ENCODE measurements at places on chromosomes 11 and 22.
A peak's percentile ranks its signal among the peaks of the same experiment; 100 is the strongest.

DNA sequence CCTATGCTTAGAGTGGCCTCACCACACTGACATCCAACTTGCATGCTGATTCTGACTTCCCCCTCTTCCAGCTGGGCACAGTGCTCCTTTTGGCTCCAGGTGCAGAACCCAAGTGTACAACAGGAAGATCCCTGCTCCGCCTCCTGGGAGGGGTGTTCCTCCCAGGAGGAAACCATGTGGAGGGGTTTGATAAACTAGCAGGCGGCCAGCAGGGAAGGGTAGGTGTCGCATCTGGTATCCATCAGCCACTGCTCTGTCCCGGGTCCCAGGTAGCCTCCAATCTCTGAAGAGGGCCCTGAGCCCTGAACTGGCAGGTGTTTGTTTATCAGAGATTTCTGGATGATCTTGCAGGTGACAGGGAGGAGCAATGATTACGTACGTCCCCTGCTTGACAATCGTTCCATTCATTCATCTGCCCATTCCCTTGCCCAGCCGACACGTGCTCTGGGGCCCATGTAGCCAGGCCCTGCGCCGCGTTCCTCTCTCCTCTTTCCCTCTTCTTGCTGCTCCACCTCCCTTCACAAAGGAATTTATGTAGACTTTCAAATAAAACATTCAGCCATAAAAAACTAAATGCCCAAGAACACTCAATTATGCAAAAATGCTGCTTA, 41.2 kb upstream of the MICAL2 start:
- no peak for DNase-seq

GRCh38 chr11:73997120-73997770, 11.6 kb downstream of the UCP3 start:
- no peak for DNase-seq

GRCh38 chr22:41132550-41132949, 40.2 kb downstream of the EP300 start:
- no peak for DNase-seq

- DNase-seq: no peak
Observed at GRCh38 chr22:46587061-46587460, 33.1 kb upstream of the GRAMD4 start.

DNA sequence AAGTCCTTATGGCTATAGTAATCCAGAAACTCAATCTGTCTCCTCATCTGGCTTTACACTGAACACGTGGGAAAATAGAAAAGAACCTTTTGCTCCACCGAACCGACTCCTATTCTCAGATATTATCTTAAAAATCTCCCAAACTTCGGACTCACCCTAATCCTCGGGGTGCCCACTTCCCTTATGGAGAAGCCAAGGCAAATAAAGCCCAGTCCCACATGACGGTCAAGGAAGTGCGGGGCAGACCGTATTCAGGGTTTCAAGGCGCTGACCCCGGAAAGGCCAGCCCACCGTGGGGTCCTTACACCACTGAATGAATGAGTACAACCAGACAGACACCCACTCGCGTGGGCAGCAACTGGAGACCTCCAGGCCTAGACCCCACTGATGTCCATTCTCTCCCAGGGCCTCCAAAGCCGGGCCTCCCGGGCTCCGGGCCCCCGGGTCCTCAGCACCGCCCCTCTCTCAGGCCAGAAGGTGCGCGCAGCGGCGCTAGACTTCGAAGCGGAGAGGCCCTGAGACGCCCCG, 489 bp downstream of the NUP98 start:
- no peak for DNase-seq

DNA sequence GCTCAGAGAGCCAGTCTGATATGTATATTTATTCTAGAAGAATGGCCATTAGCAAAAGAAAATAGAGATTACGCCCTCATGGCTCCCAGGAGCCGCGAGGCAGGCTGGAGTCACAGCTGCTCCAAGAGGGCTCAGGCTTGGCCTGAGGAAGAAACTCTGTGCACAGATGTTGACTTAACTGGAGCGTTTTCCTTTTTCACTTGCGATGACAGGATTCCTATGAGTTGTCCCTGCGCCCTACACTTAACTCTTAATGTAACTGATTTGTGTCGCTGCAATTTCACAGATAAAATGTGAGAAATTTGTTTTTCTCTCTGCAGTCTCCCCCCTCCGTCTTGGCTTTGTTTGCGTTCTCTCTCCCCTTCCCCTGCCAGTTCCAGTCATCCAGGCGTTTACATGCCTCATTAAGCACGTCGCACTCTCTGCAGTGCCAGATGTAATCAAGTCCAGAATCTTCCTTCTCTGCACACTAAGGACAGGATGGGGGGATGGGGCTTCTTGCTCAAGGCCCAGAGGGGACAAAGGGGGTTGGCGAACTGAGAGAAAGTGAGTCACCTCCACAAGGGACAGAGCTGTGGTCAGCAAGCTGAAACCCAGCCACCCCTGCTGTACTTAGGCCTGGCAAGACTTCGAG, 1060.1 kb downstream of the NTM start:
- DNase-seq: no peak

DNA sequence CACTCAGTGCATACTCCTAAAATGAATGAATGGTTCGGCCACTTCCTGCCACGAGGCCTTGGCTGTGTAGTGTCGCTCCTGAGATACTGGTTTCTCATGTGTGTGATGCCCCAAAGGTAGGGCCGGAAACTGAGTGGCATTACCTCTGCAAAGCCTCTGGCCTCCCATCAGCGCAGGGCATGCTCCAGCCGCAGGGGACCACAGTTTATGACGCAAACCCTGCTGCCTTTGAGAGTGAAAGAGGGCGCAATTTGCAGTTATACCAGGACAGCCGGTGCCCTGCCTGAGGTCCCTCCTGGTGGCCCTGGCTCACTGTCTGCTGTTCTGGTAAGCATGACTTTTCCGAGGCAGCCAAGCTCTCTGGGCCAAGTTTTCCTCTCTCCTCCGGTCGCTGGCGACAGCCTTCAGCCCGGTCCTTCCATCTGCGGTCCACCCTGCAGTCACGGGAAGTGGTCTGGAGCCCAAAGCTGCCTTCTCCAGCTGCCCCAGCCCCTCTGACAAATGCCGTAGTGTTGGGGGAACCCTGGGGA, 2.4 kb upstream of the FGF3 start:
- no peak for DNase-seq

DNA sequence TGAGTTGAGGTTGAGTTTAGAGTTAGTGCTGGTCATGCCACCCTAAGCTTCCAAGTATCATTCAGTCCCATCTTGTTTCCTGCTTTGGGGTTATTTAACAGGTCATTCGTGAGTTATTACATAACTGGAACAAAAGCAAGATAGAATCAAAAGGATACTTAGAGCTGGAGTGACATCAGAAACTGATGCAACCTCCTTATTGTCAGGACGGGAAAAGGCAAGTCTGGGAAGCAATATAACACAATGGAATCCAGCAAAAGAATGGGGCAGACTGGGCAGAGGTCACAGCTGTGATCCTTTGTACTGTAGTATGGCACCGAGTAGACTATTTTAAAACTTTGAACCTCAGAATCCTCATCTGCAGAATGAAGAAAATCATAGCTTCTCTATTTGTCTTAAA, 4.4 kb upstream of the PRSS23 start:
- no peak for DNase-seq

DNA sequence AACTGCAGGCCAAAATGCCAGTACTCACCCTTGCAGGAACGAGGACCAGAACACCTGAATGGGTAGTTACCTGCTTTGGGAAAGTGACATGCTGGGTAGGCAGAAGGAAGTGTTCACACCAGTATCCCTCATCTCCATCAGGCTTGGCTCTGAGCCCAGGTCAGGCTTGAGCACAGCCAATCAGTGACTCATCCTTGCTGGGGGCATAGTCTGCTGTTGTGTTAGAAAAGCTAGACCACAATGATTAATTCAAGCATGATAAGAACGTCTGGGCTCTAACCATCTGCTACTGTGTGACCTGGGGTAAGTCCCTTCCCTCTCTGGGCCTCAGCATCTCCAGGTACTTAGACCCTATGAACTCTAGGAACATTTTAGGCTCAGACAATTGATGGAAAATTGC, 450.4 kb downstream of the MIAT start:
- DNase-seq: no peak

GRCh38 chr11:111561791-111562325, 21.3 kb downstream of the LAYN start:
- no peak for DNase-seq

GRCh38 chr11:16216831-16217230, 139.5 kb downstream of the SOX6 start:
- no peak for DNase-seq

- DNase-seq: no peak
Observed at GRCh38 chr11:32081129-32081641, 9.7 kb upstream of the RCN1 start.

DNA sequence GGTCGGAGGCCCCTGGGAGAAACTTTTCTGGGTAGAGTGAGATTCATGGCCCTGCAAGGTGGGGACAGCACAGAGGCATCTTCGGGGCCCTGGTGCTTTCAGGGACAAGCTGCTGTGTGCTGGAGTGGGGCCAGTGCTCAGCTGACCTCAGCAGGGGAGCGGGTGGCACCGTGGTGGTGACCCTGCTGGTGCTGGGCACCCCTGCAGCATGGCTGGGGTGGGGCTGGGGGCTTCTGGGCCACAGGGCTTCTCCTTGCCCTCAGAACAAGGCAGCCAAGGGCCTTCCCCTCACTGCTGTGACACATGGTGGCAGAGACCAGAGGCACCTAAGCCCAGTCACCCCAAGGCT, 24.9 kb upstream of the GNB1L start:
- no peak for DNase-seq

DNA sequence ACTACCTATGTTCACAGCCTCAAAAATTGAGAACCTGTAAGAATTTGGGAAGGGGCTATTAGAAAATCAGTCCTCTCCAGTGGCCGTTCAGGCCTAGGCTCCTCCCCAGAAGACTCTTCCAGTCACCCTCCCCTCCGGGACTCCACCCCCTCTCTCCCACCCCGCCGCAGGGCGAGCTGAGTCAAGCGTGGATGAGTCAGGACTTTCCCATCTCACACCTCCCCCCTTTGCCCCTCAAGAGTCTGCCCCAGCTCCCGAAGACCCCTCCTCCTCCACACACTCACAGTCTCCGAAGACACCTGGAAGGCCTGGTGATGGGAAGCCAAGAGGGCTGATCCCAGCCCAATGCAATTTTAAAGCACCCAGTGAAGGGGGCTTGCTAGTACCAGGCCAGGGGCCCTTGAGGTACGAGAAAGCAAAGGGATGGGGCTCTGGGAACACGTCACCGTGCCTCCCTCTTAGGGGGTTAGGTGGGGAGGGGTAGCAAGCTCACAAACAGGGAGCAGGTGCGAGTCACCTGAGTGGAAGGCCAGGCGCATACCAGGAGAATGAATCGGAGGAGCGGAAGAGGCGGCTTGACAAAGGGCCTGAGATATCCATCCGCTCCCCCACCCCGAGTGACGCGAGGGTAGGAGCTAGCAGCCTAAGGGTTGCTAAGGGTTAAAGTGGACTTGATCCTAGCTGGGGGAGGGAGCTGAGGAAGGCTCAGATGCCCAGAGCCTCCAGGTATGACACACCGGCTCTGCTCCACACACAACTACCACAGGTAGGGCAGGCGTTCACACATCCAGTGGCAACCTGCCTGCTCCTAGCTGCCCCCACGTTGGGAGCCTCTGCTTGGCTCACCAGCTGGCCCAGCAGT, 13.6 kb downstream of the BCL9L start:
- DNase-seq: peak; percentile 65

GRCh38 chr11:134461621-134462020, 49.6 kb upstream of the B3GAT1 start:
- no peak for DNase-seq

GRCh38 chr11:105763594-105763993, 153.7 kb downstream of the GRIA4 start:
- no peak for DNase-seq

DNA sequence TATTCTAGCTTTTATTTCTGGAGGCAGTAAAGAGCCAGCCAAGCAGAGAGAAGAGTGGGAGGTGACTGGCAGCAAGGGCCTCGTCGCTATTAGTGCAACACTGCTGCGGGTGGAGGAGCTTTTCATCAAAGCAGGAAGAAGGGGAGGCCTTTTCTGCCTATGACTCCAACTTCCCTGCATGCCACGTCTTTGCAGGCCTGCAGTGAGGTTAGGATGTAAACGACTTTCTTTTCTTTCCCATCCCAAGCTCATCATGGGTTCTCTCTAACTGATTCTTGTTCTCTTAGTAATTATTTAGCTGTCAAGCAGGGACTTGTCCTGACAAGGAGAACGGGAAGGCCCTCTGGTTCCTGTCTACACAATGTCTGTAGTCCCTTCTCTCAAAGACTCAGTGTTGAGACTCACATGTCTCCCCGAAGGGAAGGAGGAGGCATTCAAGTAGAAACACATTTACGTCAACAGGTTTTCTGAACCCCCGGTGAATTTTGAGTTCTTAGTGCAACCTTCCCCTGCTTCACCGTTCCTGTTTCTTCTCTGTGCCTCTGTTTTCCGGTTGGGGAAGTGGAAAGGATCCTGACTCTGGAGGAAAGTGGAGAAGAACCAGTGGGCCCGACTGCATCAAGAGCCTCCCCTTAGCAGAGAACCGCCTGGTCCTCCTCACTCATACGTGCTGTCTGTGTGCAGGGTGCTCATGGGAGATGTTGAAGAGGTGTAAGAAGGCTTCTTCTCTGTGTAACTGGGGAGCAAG, 56.9 kb downstream of the PACS1 start:
- peak; percentile 12 for DNase-seq

DNA sequence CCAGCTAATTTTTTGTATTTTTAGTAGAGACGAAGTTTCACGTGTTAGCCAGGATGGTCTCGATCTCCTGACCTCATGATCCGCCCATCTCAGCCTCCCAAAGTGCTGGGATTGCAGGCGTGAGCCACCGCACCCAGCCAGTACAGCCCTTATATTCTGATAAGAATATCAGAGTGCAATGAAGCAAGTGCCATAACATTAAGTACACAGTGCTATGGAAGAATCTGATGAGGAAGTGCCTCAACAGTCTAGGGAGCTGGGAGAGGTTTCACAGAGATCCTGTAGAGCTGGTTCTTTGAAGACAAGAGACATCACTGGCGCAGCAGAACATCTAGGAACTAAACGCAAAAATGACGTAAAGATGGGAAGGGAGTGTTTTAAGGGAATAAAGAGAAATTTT, 2.1 kb downstream of the RTCB start:
- DNase-seq: no peak

DNA sequence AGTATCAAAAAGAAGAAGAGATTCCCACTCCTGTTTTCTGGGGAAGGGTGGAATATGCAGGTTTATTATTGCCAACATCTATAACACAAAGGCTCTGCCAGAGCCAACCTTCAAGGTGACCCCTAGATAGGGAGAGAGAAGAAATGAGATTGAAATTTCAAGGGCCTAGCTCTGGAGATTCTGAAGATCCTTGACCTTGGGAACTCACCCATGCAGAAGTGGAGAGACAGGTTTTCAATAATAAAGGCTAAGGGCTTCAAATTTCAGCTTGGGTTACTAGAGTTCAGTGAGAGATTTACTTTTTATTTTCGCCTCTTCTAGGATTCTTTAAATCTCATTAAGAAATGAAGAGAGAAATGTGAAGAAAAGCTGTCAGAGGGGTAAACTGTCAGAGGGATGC, 98.4 kb downstream of the CD44 start:
- DNase-seq: no peak

- DNase-seq: no peak
Observed at GRCh38 chr11:95419915-95420314, 188.9 kb upstream of the SESN3 start.

GRCh38 chr11:67389477-67389876, 2.3 kb upstream of the RAD9A start:
- no peak for DNase-seq

GRCh38 chr11:2164861-2165555, 4.0 kb upstream of the INS start:
- no peak for DNase-seq

All from stimulated activated CD8-positive, alpha-beta memory T cell treated with anti-CD3 and anti-CD28 coated beads, Interleukin-4, amount 100 ng/mL, for 4 hours (primary cell).